Activated effector memory CD4-positive, alpha-beta T cell treated with Interleukin-2 at 50 U/mL for 16 hours (primary cell): ENCODE measurements at places on chromosomes 4 and X.

DNA sequence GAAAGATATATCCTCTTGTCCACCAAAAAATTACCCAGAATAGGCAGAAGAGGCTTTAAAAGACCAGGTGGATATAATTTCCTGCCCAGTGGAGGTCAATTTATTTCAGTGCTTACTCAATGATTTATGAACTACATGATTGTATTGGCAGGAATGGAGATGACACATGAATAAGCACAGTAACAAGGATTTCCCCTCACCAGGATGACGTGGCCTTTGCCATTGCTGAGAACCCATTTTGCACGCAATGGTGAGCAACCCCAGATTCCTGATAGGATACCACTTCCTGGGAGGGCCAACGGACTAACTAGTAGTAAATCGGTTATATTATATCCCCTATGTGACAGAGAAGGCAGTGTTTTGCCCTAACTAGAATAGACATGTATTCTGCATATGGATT lies 11.6 kb upstream of the TTC29 start:
- DNase-seq, result no peak

DNA sequence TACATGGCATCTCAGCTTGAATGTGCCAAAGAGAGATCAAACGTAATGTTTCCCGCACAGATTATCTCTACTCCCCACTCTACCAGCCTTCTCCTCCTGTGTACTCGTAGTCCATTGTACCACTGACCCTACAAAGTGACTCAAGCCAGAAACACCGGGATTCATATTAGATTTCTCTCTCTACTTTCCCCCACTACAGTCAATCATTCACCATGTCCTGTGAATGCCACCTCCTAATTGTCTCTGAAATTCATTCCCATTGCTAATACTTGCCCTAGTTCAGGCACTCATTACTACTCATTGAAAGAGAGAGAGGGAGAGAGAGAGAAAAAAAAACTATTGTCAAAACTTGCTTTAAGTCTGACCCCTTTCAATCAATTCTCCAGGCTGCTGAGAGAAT lies 78.2 kb upstream of the LHFPL1 start:
- no peak for DNase-seq

- DNase-seq, result no peak
These were observed 19.7 kb upstream of the GPAT3 start for GRCh38 chr4:83516042-83516772.

- DNase-seq, result no peak
These were observed 41.6 kb upstream of the UGT2B7 start for GRCh38 chr4:69054578-69055200.
